ENCODE measurements at places on chromosomes 11 and 22.

GRCh38 chr11:69637941-69638871 lies 2.8 kb upstream of the CCND1 start:
- no peak for DNase-seq

- no peak for DNase-seq
Measured at GRCh38 chr11:86745571-86745970, 54.8 kb upstream of the PRSS23 start.

DNA sequence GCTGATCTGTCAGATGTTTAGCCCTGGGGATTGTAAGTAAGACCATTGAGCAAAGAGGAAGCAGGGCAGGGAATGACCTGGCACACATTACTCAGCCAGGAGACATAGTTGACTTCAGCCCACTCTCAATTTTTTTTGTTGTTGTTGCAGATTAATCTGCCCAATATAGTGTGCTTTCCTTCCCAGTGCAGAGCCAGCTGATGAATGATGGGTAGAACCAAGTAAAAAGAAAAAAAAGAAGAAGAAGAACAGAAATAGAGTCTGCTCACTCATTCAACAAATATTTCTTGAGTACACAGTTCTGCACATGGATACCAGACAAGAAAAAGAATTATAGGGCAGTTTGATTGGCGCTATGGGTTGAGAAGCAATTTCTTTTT lies 292.7 kb downstream of the ETS1 start:
- no peak for DNase-seq

GRCh38 chr11:101707477-101707876 lies 123.7 kb upstream of the TRPC6 start:
- DNase-seq = no peak

- no peak for DNase-seq
Measured at GRCh38 chr11:64998141-64998540, 1.4 kb upstream of the BATF2 start.

- DNase-seq = no peak
Measured at GRCh38 chr11:122649116-122649515, 6.4 kb upstream of the UBASH3B start.

DNA sequence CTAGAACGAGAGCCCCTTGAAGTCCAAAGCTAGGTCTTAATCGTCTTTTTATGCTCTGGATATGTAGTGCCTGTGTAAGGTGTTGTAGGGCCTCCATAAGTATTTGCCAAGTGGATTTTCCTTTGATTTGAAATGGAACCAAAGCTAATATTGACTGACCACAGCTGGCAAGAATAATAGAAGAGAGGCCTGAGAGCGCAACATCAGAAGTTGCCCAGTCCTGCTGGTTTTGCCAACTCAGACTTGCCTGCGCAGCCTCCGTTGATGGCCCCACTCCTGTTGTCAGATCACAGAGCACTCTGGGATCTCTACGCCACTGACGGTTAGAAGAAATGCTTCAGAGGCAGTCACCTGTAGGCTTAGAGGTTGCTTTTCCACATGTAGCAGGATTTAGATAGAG lies 251.2 kb downstream of the TENM4 start:
- DNase-seq = no peak

DNA sequence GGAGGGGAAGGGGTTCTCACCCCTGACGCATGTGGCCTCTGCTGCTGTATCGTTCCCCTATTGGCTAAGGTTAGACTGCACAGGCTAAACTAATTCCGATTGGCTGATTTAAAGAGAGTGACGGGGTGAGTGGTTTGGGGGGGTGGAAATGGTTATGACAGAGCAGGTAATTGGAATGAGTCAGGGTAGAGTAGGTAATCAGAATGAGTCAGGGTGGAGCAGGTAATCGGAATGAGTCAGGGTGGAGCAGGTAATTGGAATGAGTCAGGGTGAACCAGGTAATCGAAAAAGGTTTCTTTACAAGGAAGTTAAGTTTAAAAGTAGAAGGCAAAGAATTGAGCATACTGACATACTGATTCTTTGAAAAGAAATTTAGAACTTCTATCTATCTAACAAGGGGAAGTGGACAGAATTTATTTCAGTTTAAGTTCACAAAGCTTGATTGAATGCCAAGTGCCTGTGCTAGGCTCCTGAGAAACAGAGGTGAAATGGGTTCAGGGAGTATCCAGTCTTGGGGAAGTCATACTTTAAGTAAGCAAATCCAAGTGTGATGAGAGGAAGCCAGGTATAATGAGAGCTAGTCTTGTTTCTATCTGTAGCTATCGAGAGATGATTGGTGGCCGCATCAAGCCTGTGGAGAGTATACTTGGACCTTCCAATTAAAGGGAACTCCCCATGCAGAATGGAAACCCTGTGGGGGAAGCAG lies 58.0 kb downstream of the C11orf91 start:
- no peak for DNase-seq

- no peak for DNase-seq
Measured at GRCh38 chr22:40406063-40406890, 35.9 kb downstream of the SGSM3 start.

DNA sequence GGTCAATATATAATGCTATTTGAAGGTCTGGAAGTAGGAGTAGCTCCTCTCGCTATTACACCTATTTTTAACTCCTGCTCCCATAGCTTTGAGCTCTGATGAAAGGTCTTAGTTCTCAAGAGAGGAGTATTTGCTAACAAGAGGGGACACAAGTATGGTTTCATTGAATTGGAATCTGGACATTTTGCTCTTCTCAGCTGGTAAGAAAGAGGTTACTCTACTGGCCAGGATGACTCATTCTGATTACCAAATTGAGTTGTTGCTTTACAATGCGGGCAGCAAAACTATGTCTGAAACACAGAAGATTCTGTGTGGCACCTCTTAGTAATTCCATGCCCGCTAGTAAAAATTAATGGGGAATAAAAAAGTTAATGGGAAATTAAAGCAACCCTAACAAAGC lies 63.6 kb upstream of the EP300 start:
- DNase-seq = no peak

DNA sequence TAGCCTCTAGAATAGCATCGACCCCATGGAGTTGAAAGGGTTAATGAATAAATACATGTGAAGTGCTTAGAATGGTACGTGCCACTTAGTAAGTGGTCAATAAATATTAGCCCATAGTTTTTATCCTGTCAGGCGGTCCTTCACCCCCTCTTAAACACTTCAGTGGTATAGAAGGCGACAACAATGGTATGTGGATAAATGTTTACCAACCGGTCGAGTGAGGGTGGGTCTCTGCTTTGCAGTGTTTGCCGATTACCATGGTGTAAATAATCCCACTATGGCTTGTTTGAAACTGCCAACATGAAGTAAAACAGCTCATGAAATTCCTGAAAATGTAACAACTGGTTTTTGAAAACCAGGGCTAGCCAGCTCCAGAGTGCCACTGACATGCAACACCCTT lies 541.2 kb downstream of the BUD13 start:
- no peak for DNase-seq

All from stimulated activated CD8-positive, alpha-beta memory T cell treated with anti-CD3 and anti-CD28 coated beads, Interleukin-7, amount 100 ng/mL, for 1 hour (primary cell).